ENCODE measurements at places on chromosomes 1 and 21.

DNA sequence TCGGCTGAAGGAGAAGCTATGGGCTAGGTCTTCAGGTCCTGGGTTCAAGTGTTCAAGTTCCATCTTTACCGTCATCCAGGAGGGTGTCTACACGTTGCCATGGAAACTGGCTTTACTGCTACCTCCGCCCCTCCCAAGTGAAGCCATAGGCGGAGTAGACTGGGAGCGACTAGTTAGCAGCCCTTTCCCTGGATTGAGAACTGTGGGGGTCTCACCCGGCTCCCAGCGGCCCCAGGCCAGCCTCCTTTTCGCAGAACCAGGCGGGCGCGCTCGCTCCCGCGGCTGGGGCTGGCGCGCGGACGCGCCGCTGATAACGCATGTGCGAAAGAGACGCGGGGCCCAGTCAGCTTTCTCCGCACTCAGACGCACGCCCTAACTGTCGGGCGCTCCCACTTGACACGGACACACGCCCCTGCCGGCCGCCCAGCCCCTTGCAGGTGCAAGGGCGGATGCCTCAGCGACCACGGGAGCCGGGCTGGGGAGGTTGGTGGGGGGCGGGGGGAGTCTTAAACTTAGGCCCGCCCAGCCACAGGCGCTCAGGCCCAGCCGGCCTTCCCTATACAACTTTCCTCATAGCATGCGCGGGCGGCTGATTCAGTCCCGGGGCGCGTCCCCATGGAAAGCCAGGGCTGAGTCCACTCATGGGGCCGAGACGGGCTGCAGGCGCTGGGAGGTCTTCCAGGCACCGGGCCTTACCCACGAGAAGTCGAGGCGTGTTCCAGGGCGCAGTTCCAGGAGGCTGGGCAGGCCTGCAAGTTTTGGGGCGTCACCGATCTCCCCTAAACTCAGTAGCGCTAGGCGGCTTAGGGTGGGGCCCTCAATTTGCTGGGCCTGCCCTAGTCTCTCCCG is 7.4 kb downstream of the EFNA4 start:
- peak; percentile 81 for DNase-seq

- no peak for DNase-seq
Observed at GRCh38 chr1:227357927-227358302, 39.6 kb upstream of the CDC42BPA start.

GRCh38 chr1:161282991-161283390 is 24.4 kb downstream of the PCP4L1 start:
- DNase-seq = peak; percentile 22

DNA sequence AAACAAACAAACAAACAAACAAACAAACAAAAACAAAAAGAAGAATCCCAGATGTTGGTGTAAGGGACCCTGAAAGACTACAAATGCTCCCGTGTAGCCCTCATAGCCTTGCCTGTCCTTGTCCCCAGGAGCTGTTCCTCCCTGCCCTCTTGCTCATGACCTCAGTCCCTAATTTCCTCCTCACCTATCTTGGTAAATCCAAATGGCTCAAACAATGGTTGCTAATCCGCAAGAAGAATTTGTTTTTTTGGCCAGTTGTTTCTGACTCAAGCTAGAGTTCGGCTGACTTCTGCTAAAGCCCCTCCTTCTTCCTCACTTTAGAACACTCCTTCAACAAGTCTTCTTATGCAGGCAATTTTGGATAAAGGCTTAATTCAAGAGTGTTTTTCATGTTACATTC is 15.6 kb downstream of the LCA5L start:
- DNase-seq = no peak

GRCh38 chr1:184576822-184577221 is 177.8 kb downstream of the EDEM3 start:
- no peak for DNase-seq

GRCh38 chr21:43972850-43973633 is 39.1 kb upstream of the TRAPPC10 start:
- DNase-seq = no peak

DNA sequence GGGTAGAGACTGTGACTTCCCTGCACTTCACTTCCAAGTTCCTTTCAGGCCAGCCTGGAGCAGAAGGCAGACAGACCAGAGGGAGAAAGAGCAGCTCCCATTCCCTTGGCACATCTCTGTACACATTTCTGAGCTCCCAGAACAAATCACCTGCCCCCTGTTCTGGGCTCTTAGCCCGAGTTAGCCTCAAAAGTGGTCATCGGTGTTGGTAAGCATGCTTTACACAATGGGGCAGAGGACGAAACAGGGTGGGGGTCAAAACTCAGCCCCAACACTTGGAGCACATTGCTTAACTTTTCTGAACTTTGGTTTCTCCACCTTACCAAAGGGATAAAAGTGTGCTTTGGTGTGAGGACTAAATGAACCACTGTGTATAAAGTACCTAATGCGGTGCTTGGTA is 98.7 kb downstream of the DAB1 start:
- no peak for DNase-seq

DNA sequence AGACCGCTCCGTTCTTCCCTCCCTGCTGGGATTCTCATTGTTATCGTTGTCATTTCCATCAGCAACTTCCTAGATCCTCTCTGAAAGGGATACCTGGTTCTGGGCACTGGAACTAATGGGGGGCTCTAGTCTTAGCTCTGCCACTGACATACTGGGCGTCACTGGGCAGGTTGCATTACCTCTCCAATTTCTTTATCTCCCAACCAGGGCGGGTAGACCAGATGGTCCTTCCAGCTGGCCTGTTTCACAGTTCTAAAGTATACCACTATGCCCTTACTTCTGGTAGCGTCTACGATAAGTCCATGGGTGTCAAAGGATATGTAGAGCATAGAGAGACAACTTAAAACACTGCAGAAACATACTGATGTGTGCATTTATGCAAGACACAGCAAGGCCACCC is 1.4 kb downstream of the GPR37L1 start:
- no peak for DNase-seq

DNA sequence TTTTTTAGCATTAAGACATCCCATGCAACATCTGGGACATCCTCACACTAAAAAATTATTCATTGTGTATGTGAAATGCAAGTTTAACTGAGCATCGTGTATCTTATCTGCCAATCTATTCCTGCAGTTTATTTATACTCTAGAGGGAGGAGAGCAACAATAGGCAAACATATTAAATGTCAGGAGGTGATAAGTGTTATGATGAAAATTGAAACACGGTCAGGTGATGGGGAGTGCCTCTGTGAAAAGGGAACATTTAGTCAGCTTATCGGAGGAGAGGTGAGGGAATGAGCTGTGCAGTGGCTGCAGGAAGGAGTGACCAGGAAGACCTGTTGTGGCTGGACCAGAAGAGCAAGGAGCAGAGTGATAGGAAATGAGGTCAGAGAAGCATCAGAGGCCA is 775 bp upstream of the EFCAB14 start:
- DNase-seq = peak; percentile 9

DNA sequence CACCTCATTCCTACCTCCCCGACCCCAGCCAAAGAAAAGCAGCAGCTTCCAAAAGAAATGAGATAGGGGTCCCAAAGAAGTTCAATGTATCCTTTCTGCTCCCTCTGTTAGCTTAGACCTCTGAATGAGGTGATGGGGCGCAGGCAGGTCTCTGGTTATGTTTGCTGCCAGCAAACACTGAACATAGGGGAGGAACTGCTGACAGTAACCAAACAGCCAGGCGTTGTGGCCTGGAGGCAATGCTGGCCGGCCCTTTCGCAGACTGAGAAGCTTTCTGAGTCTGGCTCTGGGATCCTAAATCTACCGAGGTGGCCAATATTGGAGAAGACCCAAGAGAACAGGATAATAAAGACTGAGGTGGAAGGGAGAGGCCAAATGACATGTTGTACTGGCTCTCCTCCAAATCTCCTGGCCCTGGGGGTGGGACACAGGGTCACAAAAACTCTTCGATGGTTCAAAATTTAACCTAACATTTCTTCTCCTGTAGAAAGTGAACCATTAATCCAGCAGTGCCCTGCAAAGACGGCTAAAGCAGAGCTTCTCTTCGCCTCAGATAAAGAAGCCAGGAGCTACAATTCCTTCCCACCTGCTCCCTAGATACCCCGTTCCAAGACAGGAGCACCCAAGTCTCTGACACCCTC is 19.6 kb downstream of the SSR2 start:
- no peak for DNase-seq

GRCh38 chr1:167644551-167644950 is 14.5 kb downstream of the RCSD1 start:
- no peak for DNase-seq

DNA sequence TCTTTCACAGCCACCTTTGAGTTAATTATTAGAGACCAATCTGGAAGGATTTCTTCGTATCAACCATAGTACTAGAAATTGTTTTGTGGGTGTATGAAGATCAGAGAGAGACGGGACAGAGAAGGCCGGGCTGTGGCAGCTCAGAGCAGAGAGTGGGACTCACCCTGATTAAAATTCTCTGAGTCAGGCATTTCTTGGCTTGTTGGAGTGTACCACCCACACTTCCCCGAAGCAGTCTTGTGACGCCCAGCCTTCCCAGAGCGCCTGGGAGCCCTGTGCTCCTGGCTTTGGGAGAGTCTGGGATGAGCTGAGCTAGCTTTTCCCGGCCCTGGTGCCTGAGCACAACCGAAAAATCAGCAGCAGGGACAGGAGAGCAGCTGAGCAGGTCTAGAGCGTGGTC is 19.4 kb downstream of the PLEKHM2 start:
- DNase-seq = peak; percentile 66

DNA sequence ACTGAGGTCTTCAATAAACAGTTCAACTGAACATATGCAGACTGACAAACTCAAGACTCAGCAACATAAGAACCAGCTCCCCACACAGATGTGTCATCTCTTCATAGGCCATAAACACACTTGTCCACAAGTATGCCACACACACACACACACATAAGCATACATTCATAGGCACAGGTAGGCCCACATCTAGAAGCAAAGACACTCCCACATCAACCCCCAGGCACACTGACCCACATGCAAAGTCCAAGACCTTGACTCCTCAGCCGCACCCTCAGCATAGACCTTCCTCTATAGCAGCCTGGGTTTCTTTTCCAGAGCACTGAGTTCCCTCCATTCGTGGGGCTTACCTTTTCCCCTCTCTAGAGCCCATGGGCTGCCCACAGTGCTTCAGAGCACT is 1.4 kb downstream of the LAD1 start:
- DNase-seq = no peak

DNA sequence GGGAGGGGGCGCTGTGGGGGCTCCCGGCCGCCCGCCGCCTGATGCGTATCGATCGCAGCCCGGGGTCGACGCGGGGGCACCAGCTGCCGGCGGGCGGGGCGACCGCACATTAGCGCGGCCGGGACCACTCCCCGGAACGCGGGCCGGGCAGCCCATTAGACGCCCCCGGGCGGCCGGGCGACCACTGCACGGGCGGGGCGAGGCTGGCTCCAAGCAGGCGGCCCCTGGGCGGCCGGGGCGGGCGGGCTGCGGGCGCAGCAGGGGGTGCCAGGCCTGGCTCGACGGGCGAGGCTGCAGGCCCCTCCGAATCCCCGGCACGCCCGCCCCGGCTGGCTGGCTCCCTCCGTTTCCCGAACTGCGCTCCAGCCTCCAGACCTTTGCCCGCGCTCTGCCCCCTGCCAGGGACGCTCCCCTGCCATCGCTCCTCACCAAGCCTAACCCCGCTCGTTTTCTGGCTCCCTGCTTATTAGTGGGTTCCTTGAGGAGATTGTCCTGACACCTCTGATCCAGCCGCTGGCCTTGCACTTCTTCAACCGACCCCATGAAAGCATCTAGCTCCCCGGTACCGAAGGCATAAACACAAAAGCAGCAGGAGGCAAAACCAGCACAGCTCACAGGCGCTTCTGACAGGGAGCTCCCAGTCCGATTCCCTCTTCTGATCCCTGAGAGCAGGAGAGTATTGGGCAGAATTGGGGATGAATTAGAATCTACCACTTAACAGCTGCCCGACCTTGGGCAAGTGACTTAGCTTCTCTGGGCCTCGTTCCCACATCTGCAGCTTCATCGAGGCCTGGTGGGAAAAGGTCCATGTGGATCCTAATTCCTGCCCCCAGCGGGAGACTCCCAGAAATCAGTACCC is 92.6 kb upstream of the CASZ1 start:
- no peak for DNase-seq

DNA sequence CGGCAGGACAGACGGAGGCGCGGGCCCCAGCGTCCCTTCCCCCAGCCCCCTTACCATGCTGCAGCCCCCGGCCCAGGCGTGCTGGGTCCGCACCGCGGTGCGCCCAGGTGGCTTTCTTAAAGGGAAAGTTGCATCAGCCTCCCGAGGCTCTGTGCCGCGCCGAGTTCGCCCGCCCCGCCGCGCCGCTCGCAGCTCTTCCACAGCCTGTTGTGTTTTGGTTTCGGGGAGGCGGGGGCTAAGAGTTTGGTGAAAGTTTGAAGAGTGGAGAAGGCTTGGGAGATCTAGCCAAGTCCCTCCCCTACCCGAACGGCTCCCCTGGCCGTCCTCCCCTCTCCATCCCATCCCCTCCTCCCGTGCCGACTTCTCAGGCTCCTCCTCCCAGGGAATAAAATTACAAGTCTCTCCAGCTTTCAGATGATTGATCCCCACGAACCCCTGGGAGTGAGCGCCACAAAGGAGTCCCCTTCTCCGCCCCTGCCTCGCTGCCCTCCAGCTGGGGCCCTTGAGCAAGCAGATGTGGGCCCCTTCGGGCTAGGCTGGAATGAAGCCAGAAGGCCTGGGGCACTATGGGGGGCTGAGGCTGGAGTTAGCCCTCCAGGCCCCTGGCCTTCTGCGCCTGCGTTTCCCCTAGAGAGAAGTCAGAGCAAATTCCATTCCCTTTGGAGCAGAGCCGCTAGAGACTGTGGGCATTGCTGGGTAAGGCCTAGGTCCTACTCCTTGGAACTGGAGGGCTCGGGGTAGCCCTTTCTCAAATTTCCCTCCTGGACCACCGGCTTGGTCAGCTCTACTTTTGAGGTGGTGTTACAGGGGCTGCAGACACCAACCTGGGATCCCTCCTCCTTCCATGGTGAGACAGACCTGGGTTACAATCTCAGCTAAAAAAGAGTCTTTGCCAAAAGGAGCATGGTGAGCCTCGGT is at the start of gene SLC6A9:
TSS of gene SLC6A9 (minus strand) at position 211 of the 918 bp plus-strand sequence. CDS start 7,185 bp downstream, outside the sequence.
- DNase-seq = peak; percentile 16

- peak; percentile 86 for DNase-seq
Observed at GRCh38 chr1:205977402-205978014, 25.7 kb downstream of the RAB7B start.

- DNase-seq = peak; percentile 45
Observed at GRCh38 chr1:212121779-212122178, 86.2 kb downstream of the DTL start.

GRCh38 chr1:36055706-36056105 is 28.2 kb upstream of the TEKT2 start:
- peak; percentile 71 for DNase-seq

DNA sequence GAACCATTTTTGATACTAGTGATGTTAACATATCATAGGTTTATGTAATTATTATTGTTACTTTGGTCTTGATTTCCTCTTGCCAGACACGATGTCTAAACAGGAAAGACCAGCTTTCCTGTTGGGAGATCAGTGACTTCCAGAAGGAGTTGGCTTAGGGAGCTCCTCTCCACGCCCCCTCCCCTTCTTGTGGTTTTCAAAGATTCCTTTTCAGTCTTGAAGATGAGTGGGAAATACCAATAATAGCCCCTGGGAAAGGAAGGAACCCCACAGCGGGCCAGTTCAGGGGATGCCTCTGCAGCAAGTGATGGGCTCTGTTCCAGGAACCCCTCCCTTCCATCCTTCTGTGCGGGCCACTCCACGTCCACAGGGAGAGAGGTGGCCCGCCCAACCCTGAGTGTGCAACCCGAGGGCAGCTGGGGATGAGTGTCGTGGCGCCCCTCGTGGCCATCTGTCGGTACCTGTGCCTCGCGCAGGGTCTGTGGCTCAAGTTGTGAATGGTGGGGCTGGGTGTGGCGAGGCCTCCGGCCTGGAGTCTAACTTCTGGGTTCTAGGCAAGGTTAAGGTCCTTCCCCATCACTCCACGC is 65.7 kb downstream of the TLR5 start:
- no peak for DNase-seq

- DNase-seq = peak; percentile 98
Observed at GRCh38 chr1:40373323-40374283, at the start of gene SMAP2. TSS of gene SMAP2 (plus strand) at chr1:40373727. CDS start at chr1:40374121, 394 bp downstream.

- peak; percentile 51 for DNase-seq
Observed at GRCh38 chr1:109931189-109931731, 20.6 kb downstream of the CSF1 start.

Measured in suppressor macrophage treated with lipopolysaccharide for 4 hours (primary cell).